Natural killer cell (primary cell): ENCODE measurements at places on chromosomes 2 and 18.
A peak's percentile ranks its signal among the peaks of the same experiment; 100 is the strongest.

GRCh38 chr18:62781893-62782292 lies 66.6 kb downstream of the PHLPP1 start:
- DNase-seq: no peak

DNA sequence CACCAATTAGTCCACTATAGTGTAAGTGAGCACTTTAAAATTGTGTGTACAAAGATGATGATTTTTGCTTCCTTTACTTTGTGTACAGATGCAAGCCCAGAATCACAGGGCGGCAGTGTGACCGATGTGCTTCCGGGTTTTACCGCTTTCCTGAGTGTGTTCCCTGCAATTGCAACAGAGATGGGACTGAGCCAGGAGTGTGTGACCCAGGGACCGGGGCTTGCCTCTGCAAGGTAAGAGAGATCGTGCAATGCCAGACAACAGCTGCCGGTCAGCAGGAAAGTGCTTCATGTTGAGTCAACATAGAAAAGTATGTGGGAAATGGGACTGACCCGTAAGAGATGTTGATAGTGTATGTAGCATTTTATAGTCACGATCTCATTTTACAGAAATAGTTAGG lies 156.8 kb upstream of the TTC39C start:
- no peak for DNase-seq

DNA sequence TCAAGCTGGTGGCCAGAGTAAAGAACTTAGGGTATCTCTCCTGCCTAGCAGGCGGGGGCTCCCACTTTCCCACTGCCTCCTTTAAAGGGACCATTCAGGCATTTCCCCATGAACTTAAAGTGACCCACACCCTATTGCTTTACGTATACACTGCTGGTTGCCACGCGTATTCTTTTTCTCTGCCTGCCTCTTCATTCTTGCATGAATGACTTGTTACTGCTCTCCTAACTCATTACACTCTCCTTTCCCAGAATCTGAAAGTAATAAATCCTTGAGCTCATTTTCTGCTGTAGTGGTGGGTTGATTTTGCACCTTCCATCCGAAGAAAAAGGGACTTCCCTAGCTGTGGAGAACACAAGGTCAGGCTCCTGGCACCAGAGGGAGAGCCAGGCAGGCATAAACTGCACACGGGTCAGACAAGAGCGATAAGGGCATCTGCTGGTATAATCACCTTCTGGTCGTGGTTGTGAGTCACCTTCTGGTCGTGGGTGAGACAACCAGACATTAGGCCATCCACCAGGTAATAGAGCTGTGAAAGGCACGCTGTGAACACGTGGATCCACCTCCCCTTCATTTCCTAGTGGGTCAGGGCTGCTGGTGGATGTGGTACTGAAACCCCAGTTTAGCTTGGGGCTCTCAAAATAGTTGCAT lies 950.3 kb downstream of the SOCS6 start:
- DNase-seq: no peak

DNA sequence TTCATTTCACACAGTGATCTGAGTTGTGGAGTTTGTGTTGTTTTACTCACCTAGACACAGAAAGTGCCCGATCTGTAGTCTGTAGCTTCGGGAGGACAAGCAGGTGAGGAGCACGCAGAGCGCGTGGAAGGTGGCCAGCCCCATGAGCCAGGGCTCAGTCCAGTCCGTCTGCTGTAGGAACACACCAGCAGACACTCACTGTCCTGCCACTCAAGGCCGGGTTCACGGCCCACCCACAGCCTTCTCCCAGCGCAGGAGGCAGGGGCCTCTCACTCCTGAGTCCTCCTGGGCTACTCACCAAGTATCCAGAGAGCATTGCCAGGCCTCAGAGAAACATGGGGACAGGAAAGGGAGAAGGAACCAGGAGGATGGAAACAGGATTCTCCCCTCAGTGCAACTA lies 1.7 kb downstream of the TMEM18 start:
- DNase-seq: no peak

DNA sequence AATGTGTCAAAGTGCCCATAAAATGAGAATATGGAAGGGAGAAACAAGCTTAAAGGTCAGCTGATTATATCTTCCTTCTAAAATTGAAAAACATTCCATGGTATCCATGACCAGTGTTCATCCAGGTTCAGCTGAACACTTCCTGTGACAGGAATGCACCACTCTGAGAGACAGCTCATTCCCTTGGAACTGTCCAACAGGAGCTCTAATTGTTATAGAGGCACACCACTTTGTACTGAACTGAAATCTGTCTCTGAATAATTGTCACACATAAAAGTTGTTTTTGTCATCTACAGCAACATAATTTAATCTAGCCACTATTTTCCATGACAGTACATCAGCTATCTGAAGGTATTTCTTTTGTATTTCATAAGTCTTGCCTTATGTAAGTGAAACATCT lies 195.9 kb upstream of the ZNF804A start:
- DNase-seq: no peak

DNA sequence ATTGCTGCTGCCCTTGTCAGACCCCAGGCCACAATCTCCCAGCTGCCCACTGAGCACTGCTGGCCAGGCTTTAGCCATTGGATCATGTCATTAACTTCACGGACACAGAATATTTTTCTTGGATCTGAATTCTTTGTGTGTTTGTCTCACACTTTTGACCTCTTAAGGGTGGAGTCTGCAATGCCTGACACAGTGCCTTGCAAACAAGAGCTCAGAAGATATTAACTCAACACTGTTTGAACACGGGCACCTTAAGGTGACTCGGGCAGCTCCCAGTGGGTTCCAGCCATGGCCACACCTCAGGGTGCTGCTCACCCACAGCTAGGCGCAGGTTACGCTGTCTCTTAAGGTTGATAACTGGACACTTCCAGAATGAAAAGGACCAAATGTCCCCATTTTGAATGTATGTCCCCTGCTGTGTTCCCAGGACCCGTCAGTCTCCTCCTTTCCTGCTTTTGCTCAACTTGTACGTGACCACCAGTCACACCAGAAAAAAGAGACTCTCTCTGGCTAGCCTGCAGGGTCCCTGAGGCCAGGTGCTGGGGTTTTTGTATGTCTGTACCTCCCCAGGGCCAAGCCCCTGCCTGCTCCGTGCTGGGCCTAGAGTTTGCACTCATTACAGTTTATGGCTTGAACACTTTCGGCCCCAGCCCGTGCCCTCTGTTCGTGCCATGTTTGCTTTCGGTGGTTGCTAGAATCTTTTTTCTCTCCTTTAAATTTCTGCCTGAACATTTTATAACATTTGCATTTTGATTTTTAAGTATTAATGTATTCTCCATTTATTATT lies 33.4 kb upstream of the TMEM131 start:
- DNase-seq: no peak

GRCh38 chr2:171042253-171042969 lies 113.4 kb downstream of the GORASP2 start:
- peak; percentile 32 for DNase-seq

DNA sequence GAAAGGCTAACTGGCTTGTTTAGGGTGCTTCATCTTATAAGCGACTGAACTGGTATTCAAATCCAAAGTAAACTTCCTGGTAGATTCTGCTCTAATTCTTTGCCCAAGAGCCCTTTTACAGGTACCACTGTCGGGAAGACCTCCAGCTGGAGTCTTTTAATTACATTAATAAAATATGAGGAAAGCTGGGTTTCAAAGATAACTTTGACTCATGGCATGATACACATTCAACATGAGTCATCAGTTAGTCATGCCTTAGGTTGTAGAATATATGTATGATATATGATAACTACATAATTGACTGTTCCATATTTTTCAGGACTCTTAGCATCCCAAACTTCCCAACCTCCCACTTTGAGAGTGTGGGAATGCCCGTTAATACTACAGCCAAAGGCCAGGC lies 32.3 kb downstream of the ZCCHC2 start:
- DNase-seq: no peak

DNA sequence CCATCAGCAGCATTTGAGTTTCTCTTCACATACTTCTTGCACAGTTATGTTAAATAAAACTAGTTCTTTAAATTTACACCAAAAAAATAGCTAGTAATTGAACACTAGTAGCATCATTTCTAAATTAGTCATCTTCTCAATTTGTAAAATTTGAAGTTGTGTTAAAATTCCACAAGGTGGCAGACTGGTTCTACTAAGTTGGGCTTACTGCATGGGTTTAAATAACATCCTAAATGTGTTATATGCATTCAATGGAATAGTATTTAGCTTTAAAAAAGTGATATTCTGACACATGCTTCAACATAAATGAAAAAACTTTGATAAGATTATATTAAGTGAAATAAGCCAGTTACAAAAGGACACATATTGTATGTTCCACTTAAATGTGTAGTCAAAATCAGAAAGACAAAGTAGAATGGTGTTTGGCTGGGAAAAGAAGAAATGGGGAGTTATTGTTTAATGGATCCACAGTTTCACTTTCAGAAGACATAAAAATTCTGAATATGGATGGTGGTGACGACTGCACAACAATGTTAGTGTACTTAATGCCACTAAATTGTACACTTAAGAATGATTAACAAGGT lies 28.7 kb upstream of the RPRD1A start:
- no peak for DNase-seq

GRCh38 chr2:29293830-29294438 lies 178.7 kb downstream of the CLIP4 start:
- no peak for DNase-seq

GRCh38 chr2:189982780-189983394 lies 79.6 kb downstream of the MSTN start:
- no peak for DNase-seq
